ENCODE measurements at places on chromosomes 12 and 14.

DNA sequence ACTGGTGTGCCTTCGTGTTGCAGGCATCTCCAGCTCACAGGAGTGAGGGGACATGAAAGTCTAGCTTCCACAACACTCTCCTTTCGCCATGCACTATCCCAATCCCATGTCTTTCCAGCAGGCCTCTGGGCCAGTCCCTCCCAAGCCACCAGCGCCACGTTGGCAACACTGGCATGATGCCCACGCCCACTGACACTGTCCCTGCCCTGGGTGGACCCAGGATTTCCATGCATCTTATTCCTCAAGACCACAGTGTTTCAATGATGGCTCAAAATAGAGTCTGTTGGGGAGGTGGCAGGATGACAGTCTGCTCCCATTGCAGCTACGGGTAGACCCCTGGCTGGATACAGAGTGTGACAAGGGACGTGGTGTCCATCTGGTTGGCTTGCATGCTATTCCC lies 2.3 kb downstream of the SP7 start:
- DNase-seq = no peak

DNA sequence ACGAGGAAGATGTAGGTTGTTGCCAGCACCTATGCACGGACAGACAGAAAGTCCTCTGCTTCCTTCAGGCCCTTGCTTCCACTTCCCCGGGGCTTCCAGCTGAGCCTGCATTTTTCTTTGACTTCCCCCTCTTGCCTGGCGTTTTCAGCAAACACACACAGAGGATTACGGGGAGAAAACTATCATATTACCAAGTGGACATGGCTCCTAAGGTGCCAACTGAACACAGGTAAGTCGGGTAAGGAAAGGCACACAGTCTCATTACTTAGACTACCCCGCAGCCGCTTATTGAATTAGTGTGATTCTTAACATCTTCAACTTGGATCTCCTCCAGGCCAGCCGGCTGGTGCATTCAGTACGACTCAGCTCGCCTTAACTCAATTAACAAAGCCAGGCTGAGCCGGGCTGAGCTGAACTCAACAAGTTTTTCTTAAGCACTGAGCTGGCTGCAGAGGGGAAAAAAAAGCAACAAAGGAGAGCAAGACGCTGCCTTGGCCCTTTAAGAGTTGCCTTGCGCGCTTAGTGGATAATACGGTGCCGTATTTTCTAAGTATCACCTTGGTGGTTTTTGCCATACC lies 19.2 kb upstream of the MAP1LC3B2 start:
- DNase-seq = no peak

DNA sequence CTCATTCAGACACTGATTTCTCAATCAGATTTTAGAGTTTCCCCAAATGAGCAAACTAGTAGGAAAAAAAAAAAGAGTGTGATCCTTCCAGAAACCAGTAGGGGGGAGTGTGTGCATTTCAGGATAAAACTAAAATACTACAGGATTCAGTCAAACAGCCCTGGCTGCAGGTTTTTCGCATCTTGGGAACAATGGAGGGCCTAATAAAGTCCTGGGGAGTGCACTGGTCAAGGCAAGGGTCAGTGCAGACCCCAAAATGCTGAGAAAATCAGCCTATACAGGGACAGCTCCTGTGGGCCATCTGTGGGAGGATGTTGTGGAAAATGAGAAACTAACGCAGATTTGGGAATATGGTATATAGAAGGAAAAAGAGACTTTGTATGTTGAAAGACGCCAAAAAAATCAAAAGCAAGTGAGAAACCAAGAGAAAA lies 22.2 kb upstream of the ABCD4 start:
- no peak for DNase-seq

GRCh38 chr12:59185295-59185694 lies 265.0 kb upstream of the LRIG3 start:
- DNase-seq = no peak

DNA sequence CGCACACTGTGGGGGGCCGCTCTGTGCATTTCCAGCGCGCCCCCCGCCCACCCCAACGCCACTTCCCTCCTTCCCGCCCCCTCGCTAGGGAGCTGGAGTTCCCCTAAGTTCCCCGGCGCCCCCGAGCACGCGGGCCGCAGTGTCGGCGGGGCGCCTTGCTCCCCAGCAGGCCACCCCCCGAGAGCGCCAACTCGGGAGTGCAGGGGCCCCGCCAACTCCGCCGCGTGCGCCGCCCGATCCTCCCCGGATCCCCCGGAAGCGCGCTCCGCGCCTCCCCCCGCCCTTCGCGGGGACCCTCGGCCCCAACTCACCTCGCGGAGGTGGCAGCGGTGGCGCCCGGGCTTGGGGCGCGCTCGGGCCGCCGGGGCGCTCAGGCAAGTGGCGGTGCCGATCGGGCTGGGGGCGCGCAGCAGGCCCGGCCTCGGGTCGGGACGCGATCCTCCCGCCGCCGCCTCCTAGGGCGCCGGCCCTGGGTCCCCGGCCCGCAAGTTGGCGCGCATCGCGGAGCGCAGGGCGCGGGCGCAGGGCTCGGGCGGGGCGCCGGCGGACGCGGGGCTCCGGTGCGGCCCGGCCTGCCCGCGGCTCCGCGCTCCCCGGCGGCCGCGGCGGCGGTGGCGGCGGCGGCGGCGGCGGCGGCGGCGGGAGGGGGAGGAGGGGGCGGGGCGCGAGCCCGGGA lies at the start of gene NCOR2:
Gene NCOR2 (minus strand): TSS at position 616 of the 676 bp plus-strand sequence. CDS start 72,361 bp downstream, outside the sequence.
- peak; percentile 27 for DNase-seq

DNA sequence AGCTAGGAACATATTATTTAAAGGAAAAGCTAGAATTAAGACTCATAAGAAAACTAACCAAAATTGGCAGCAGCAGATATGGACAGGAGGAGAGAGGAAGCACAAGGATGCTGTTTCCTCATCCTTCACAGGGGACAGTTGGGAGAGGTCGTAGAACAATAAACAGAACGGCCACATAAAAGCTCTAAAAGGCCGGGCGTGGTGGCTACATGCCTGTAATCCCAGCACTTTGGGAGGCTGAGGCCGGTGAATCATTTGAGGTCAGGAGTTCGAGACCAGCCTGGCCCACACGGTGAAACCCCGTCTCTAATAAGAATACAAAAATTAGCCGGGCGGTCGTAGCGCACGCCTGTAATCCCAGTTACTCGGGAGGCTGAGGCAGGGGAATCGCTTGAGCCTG lies 10.5 kb downstream of the TCL1B start:
- DNase-seq = no peak

GRCh38 chr12:124713436-124714082 lies 146.1 kb upstream of the NCOR2 start:
- DNase-seq = peak; percentile 14

GRCh38 chr12:4960547-4960946 lies 50.8 kb downstream of the KCNA1 start:
- no peak for DNase-seq

DNA sequence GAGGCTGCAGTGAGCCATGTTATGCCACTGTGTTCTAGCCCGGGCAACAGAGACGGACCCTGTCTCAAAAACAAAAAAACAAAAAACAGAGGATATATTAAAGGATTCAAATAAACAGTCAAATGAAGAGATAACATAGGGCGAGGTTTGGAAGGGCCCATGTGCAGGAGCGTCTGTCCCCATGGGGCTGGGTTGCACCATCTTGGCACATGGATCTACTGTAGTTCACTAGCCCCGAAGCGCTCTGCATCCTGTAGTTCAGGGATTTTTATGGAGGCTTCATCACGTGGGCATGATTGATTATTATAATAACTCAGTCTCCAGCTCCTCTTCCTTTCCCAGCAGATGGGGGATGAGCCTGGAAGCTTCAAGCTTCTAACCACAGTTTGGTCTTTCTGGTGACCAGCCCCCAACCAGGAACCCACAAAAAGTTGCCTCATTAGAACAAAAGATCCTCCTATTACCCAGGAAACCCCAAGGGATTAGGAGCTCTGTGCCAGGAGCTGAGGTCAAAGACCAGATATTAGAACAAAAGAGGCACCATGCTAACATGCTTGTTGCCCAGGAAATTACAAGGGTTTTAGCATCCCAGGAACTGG lies 59.9 kb downstream of the HCAR2 start:
- no peak for DNase-seq

All from T follicular helper cell (primary cell).